ENCODE measurements at places on chromosomes 16 and 17. TPM values are rescaled to one million over a fixed set of nuclear protein-coding genes. Genes with fewer than 3 reads are reported as not detected.

DNA sequence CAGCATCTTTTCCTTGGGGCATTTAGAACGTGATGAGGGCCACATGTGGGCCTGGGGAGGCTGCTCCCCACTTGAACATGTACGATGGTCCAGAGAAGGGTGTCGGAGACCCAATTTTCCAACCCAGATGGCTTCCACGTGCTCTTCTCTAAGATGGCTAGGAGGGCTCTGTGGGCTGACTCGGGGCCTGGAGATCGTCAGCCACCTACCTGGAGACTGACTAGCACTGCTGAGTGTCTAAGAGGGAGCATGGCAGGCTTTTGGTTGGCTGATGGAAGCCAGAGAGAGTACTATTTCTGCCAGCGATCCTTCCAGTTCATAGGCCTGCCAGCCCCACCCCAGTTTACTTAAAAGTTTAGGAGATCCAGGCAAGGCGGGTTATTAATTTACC, 60.2 kb upstream of the CLEC18A start:
- H3K4me3 ChIP-seq = no peak overlapping the region
- H3K27ac ChIP-seq = no peak overlapping the region
- no peaks in the 10 kb centered on the region for H3K27me3 ChIP-seq

DNA sequence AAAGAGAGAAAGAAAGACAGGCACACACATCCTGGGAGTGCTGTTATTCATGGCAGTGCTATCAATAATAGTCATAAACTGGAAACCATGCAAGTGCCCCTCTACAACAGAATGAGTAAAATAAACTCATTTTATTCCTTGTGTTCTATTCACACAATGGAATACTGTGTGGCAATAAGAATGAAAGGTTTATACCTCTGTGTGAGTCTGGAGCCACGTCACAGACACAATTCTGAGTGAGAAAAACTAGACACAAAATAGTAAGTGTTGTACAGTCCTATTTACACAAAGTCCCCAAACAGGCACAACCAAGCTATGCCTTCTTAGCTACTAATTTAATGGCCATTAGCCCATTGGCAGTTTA, 429.7 kb downstream of the SLC39A11 start:
- H3K4me3 ChIP-seq = no peak overlapping the region
- no peak for DNase-seq
- H3K4me1 ChIP-seq = no peaks in the 10 kb centered on the region
- H3K36me3 ChIP-seq = no peaks in the 10 kb centered on the region
- H3K27me3 ChIP-seq = no peaks in the 10 kb centered on the region

Gene COG7
- total RNA-seq = 18.1 TPM

GRCh38 chr16:69365901-69366300, 14.3 kb upstream of the TMED6 start:
- peaks cover 56% of the 10 kb centered on the region for H3K36me3 ChIP-seq
- H3K27me3 ChIP-seq = no peaks in the 10 kb centered on the region
- H3K27ac ChIP-seq = peak overlapping the region; percentile 85
- DNase-seq = no peak

Gene CLTC
- 206 TPM for total RNA-seq

Gene GNGT2
- 23.2 TPM for total RNA-seq

Gene COG4
- 40.2 TPM for total RNA-seq

GRCh38 chr17:55334285-55334684, 69.5 kb downstream of the HLF start:
- H3K4me1 ChIP-seq = peaks cover 2% of the 10 kb centered on the region
- H3K27me3 ChIP-seq = peaks cover 17% of the 10 kb centered on the region
- no peak overlapping the region for H3K4me3 ChIP-seq

Data from activated CD4-positive, alpha-beta memory T cell treated with anti-CD3 and anti-CD28 coated beads for 36 hours (primary cell).